Putamen (tissue), 1 donor: ENCODE measurements at places on chromosomes 1 and 21.

DNA sequence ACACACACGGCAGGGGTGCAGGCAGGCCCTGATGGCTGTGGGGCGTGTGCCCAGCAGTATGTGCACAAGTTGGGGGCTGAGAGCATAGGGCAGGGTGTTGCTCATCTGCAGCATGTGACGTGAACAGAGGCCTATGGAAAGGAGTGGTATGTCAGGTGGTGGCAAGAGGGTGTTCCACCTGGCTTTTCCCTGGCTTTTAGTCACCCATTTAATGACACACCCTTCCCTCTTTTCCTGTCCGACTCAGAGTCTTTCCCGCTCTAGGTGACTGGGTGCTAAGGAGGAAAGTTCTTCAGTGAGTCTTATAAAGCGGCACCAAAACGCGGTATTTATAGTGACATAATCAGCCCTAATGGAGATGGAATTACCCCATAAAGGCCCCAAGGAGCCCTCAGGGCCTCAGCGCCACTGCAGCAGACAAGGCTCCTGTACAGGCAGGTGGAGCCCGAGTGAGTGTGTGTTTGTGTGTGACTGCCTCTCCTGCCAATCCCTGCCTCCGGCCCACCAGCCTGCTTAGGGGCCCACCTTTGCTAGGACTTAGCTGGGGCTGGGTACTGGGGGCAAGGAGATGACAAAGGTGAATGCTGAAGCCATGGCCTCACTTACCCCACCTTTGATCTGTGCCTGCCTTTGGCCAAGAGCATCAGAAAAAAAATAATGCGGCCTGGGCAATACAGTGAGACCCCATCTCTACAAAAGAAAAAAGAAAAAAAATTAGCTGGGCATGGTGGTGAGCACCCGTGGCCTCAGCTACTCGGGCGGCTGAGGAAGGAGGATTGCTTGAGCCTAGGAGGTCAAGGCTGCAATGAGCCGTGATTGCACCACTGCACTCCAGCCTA is 3.3 kb upstream of the EPHA2 start:
- DNase-seq = no peak

GRCh38 chr1:58895559-58896145 is 111.8 kb upstream of the JUN start:
- no peak for DNase-seq

DNA sequence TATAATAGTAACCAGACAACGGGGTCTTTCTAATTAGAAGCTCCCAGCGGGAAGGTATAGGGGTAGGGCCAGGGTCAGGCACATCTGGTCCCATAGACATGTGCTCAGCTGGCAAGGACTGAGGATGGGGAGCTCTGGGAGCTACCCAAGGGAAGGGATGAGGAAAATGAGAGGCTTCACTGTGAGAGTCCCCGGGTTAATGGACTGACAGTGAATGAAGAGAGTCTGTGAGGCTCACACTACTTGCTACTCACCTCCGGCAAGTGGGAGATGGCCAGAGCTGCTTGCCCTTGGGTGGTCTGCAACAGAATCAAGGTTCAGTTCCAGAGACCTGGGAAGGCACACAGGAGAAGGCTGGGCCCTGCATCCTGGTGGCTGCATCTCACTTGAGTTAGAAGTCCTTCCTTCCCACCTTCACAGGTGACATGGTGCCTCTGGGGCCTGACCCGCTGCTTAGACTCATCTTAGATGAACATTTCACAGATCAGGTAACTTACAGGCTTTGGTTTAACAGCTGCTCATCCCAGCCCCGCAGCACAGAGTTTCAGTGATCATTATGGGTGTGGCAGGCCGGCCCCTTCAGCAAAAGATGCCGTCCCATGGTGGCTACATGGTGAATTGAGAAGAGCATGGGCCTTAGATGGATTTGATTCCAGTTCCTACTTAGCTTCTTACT is 31.7 kb downstream of the EIF2D start:
- no peak for DNase-seq

DNA sequence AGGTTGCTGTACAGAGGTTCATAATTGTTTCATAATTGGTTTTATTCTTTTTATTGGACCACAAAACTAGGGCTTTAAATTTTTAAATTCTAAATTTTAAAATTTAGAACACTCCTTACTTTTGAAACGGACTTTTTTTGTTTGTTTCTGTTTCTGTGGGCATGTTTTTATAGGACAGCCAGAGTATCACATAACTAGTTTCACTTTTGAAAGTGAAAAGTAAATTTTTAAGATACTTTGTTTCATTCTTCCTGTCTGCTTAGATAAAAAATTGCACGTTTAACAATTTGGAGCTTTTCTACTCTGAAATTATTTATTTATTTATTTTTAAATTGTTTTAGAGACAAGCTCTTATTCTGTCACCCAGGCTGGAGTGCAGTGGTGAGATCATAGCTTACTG is 29.7 kb downstream of the MDM4 start:
- DNase-seq = no peak

GRCh38 chr1:100924991-100925390 is 29.1 kb downstream of the SLC30A7 start:
- DNase-seq = no peak

- no peak for DNase-seq
Observed at GRCh38 chr1:174912264-174912663, 87.5 kb upstream of the CACYBP start.

DNA sequence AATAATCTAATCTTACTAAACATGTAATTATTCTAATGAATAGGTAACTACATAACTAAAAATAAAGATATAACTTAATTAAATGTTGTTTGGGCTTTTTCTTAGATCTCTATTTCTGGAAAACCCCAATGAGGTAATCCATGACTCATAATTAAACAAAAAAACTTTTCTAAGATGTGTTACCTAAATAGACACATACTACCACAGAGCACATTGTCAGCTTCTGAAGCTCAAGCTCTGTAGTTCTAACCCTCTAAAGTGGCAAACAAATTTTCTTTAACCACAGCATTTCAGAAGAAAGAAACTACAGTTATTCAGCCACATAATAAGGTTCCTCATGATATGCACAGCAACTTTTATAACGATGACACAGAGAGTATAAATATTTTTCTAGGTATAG is 4.2 kb downstream of the OR6K3 start:
- no peak for DNase-seq

GRCh38 chr1:54404263-54404662 is 1.9 kb downstream of the SSBP3 start:
- DNase-seq = no peak

- DNase-seq = no peak
Observed at GRCh38 chr1:241460098-241460873, 59.3 kb downstream of the FH start.

DNA sequence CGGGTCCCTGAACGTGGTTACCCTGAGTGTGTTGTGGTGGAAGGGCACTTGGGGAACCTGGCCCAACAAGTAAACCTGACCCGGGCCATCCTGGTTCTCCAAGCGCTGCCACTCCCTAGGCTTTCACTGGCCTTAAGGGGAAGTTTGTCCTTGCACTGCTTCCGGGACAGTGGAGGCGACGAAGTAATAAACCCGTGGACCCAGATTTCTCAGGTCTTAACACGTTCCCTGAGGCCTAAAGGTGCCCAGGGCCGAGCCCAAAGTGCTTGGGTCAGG is 261 bp upstream of the CCDC24 start:
- no peak for DNase-seq

- no peak for DNase-seq
Observed at GRCh38 chr1:236348071-236348470, 46.0 kb upstream of the EDARADD start.

GRCh38 chr21:37297364-37297763 is 30.2 kb upstream of the VPS26C start:
- no peak for DNase-seq

- no peak for DNase-seq
Observed at GRCh38 chr21:37231249-37231645, 35.9 kb downstream of the VPS26C start.

DNA sequence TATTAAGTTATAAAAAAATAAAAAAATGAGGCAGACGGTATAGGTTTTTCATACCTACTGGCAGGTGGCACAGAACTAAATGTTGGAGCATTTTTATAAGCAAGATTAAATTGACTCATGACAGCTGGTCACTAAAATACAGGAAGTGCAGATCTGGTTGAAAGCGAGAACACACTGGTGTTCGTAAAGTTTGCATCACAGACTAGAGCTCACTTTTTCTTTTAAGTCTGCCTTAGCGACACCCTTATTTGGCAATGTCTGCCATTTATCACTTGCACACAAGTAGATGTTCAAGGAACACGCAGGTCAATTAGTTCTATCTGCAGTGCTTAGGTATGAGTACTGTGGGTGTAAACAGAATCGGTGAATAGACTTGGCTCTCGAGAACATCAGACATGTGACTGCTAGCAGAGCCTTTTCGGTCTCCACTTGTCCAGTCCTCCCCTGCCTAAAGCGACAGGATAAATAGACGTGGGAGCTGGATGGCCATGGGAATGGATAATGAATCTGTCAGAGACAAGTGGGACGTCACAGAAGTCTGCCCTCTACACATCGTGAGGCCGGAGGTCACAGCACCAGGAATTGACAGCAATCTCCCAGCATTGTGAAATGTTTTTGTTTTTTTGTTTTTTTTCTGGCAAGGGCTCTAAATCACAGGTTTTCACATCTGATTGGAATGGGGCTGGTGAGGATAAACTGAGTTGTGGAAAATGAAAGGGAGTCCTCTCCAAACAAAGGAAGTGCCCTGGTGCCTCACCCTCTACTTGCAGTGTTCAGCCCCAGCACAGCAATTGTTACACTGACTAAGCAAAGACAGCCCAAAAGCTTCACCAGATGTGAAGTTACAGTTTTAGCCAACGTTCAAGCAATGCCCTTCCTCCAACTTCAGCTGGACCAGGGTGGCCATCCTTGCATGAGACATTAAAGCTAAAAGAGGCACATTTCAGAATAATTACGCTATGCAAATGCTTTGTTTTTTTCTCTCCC is 248.9 kb downstream of the NTNG1 start:
- no peak for DNase-seq

DNA sequence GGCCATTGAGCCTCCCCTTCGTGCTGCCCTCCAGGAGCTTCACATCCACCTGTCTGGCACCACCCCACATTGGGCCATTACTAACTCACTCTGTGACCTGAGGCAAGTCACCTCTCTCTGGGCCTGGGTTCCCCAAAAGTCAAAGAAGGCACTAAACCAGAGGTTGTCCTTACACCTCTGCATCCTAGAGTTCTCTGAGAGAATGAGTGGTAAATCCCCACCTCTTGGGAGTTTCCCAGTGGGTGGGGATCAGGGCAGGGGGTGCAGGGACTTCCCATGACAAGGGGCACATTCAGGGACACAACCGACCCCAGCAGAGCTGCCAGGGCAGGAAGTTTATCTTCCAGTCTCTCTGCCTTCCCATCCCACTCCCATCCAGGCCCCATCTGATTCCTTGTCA is 99.7 kb downstream of the EPHB2 start:
- no peak for DNase-seq

GRCh38 chr1:8426996-8427395 is 109.1 kb downstream of the SLC45A1 start:
- no peak for DNase-seq

DNA sequence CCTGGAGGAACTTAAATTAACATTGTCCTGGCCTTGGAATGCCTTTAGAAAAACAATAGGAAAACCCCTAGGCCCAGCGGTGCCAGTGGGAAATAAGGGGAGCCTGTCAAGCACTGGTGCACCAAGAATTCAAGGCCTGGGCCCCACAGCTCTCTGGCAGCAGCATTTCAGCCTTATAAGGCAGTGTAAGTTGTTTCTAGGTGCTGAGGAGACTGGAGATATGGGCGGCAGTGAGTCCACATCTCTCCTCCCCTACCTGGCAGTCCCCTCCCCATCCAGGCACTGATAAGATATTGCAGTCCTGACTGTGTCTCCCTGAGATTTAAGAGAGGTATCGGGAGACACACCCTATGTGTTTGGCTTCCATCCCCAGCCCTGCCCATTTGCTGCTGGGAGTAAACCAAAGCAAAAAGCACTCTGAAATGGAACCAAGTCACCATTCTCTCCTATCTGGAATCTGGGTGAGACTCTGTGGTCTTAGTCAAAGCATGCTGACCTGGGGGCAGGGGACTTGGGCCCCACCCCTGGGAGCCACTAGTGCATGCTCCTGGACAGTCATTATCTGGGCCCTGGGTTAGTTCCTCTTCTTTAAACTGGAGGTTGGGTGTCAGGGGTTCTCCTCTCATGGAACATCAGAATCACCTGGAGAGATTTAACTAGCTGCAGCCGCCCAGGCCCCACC is 30.5 kb downstream of the DEGS1 start:
- DNase-seq = no peak

- DNase-seq = peak; percentile 76
Observed at GRCh38 chr1:33455539-33456501, 16.6 kb upstream of the ZSCAN20 start.

DNA sequence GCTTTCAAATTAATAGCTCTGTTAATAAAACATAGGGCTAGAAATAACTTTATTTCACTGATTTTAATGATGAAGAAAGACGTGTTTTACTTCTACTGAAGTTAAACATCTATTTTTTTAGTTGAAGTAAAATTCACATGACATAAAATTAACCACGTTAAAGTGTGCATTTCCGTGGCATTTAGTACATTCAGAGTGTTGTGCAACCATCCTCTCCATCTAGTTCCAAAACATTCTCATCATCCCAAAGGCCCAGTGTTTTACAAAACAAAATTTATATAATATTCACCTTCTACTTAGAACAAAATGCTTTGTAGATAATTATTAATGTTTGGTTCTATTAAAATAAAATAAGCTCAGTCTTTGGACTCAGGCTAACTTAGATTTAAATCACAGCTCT is 108.5 kb upstream of the GNG12 start:
- DNase-seq = no peak

GRCh38 chr1:145826030-145826429 is 2.0 kb downstream of the POLR3C start:
- no peak for DNase-seq

DNA sequence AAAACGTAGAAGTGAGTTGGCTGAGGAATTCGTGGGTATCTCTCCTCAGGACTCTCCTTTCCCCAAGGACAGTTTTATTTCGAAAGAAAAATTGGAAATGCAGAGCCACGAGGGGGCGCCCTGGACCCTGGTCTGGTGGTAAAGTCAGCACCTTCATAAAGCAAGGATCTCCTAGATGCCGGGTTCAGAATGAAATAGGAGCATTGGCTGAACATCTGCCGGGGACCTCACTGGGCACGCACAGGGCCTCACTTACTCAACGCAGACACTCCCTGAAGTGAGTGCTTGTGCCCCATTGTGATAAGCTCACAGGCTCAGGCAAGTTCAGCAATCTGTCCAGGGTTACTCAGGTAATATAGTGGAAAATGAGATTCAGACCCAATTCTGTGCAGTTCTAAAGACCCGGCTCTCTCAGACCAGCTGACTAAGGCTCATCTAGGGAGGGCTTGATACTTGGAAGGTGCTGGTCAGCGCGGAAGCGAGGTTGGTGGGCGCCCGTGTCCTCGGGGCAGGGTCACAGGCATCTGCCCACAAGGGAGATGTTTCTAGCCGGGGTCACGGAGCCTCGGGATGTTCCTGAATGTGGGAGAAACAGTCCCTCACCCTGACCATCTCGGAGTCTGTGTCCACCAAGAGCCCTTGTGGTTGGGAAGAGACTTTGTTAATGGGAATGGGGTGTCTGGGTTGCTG is 55.7 kb upstream of the ETV3 start:
- DNase-seq = peak; percentile 34

DNA sequence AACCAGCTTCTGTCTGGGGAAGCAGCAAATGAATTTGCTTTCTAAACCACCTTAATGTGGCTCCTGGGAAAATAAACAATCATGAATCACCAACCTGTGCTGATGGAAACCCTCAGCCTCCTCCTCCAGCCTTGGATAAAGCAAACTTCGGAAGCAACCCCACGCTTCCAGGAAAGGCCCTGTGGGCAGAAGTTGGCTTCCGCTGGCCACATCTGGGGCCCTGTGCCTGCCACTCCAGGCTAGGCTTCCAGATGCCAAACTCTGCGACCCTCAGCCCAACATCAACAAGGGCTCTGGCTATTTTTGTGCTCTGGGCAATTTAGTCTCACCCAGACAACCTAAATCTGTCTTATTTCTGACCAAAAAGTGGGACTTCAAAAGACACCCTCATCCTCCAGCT is 6.2 kb upstream of the OXCT2 start:
- no peak for DNase-seq
